ENCODE measurements at places on chromosomes 7 and 10.

DNA sequence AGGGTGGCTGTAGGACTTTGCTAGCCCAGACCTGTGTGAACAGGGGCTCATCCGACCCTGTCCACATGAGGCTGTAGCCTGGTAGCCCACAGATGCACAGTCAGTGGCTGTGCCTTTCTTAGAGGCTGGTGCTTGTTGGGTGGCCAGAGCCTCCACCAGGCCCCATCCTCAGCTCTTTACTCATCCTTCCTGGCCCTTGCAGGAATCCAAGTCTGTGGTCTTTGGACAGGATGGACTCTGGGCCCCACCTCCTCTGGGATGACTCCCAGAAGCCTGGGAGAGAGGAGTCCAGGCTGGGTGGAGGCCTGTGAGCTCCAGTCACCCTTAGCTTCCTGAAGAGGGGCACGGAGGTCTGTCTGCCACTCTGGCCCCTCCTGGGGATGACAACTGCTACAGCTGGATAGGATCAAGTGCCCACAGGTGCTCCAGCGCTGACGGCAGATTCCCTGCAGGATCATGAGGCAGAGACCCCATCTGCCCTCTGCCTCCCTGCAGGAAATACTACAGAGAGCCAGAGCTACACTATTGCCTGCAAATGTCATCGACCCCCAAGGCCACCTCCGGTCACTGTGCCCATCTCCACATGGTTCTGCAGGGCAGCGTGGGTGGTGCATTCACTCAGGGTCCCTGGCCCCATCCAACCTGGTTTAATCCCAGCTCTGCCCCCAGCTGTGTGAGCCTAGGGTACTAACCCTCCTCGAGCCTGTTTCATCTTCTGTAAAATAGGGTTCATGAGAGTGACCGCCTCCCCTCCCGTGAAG is 114.5 kb downstream of the PTPN20 start:
- peak; percentile 6 for DNase-seq

- no peak for DNase-seq
Measured at GRCh38 chr10:128073890-128074289, 52.3 kb downstream of the MKI67 start.

- DNase-seq = no peak
Measured at GRCh38 chr10:61898435-61898778, 3.1 kb upstream of the ARID5B start.

GRCh38 chr7:44912775-44913347 is 27.5 kb upstream of the PURB start:
- no peak for DNase-seq

DNA sequence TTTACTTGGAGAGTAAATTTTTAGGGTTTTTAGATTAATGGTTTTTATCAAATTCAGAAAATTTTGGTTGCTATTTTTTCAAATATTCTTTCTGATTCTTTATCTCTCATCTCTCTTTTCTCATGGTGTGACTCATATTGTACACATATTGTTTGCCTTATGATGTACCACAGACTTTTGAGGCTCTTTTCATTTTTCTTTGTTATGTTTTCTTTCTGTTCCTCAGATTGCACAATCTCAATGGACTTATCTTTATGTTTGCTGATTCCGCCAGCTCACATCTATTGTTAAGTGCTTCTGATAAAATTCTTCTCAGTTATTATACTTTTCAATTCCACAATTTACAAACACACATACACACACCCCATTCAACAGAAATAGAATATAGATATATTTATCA is 168.2 kb upstream of the IGFBP3 start:
- no peak for DNase-seq

- no peak for DNase-seq
Measured at GRCh38 chr10:99013885-99014284, 221.8 kb downstream of the HPSE2 start.

DNA sequence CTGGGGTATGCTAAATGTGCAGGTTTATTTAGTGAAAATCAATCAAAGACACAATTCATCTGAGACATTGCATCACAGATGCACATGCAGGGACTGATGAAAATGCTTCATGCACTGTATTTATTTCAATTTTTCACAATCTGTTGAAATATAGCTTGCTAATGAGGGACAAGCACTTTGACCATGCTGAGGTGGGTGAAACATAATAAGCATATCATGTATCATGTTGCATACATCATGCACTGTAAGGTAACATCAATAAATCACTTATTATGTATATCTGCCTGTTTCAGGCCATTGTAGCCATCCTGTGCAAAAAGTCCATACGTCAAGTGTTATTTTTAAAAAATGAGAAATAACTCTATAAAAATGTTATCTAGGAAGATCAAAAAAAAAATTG is 426.9 kb upstream of the PCDH15 start:
- no peak for DNase-seq

DNA sequence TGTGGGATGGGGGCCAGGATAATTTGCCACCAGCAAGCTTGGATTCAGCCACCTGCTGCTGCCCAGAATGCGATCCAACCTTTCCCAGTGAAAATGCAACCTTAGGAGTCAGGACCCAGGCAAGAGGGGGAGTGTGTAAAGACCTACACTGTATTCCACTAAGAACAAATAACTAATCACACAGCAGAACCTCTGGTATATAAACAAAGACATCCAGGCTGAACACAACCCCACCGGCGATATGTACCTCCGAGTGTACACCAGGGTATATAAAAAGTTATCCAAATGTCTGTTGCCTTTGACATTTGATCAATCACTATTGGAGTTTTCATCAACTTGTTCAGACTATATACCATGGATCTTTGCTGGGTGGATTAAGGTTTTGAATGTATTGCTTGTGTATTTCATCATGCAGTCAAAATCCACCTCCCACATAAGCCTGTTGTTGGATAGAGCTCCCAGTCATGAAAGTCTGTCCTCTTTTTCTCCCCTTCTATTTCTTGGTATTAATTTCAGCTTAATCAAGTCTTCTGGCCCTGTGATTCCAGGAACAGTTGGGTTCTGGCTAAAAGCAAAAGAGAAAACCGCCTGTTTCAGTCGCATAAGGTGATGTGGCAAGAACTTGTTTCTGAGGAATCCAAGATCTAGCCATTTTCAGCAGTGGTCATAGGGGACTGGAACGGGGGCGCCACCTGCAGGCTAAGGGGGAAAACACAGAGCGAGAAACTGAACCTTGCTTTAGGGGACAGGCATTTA is 290.7 kb downstream of the CCDC3 start:
- peak; percentile 78 for DNase-seq

- peak; percentile 59 for DNase-seq
Measured at GRCh38 chr10:23314835-23315239, 29.8 kb downstream of the C10orf67 start.

DNA sequence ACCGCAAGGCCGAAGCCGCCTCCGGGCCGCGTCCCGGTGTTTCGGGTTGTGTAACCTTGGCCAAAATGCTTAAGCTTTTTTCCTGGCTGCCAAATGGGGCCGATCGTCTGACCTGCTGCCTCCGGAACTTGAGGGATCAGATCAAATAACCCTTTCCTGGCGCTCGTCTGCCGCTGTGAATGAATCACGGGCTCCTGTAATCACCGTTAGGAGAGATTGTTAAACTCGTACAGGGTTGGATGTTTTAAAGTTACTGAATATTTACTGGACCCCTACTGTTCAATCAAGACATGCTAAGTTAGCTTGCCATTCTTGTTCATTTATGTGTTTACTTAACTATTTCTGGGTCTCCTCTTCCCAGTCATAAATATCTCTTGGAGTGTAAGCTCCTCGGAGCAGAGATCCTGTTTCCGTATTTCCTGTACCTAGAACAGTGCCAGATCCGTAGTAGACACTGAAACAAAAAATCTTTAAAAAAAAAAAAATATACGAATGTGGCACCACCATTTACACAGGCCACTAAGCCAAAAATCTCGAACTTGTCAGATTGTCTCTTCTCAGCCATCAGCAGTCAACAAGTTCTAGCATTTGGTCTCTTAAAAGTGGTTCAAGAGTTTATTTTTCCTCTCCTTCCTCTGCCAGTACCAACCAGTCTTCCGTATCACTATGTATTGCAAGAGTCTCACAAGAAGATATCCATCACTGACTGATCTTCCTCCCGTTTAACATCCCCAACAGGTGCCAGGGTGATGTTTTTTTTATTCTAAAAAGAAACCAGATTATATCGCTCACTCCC is 650 bp upstream of the TM9SF3 start:
- DNase-seq = no peak

GRCh38 chr7:127158659-127159058 is 94.1 kb downstream of the GRM8 start:
- no peak for DNase-seq

GRCh38 chr7:154720016-154720415 is 282.9 kb downstream of the PAXIP1 start:
- no peak for DNase-seq

DNA sequence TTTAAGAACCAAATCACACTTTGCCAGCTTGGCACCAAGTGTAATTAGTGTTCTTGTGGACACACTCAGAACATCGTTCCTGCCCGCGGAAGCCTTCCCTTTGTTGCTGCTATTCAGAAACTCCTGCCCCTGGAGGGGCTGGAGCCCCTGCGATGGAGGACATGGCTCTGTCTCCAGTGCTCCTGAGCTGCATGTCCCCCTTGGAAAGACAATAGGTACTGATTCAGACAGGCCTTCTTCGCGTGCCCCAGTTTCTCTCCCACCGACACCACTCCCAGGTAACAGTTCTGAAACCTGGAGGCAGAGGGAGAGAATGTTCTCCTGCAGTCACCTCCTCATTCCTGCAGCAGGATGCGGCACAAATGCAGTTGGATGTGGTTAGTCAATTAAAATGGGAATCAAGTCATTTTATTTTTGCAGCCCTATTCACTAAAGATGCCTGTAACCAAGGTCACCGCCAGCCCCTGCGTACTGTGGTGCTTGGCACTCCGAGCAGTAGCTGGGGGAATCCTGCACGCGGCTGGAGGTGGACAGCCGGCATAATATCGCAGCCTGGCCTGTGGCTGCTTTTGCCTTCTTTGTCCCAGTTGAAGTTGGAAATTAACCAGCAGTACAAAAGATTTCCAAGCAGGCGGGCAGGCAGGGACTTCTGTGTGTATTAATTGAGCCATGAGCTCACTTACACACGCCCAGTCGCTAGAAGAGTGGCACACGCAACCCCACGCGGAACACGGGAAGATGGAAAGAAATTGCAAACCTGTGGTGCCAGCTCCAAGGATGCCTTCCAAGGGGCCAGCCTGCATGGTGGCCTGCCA is 205.7 kb downstream of the EBF3 start:
- DNase-seq = no peak

- DNase-seq = no peak
Measured at GRCh38 chr10:67045404-67045803, 119.6 kb downstream of the LRRTM3 start.

DNA sequence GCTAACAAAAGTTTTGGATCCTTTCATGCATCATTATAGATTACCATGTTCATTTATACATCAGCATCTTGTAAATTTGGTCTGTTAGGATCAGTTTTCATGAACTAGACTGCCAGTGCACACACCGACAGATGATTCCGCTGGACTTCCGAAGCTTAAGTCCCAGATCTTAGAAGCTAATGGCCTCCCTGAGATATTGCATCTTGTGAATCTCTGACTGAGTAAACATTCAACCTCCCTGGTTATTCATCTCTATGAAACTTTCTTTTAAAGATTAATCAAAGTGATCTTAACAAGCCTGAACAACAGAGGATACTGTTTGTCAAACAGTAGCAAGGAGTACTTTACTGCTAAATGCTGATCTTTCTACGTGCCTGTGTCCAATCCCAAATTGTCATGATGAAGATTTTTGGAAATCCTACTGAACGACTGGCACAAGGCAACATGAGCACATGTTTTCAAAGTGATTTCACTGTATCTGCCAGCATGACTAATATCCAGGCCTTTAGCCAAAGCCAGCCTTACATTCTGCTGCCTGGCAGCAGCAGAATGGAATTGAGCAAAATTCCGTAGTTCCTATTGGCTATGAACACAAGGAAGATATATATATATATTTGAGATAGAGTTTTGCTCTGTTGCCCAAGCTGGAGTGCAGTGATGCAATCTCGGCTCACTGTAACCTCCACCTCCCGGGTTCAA is 91.3 kb upstream of the ANK3 start:
- DNase-seq = no peak

All from memory B cell (primary cell).